ENCODE measurements at places on chromosomes 6 and 20.

GRCh38 chr20:61980647-61981583 is 84.8 kb downstream of the TAF4 start:
- no peak overlapping the region for H3K27ac ChIP-seq
- no peaks in the 10 kb centered on the region for H3K36me3 ChIP-seq
- H3K4me3 ChIP-seq = no peak overlapping the region
- DNase-seq = no peak
- no peaks in the 10 kb centered on the region for H3K27me3 ChIP-seq

GRCh38 chr20:49433333-49433732 is 49.1 kb downstream of the KCNB1 start:
- H3K4me3 ChIP-seq = no peak overlapping the region
- H3K27ac ChIP-seq = no peak overlapping the region
- no peaks in the 10 kb centered on the region for H3K4me1 ChIP-seq
- peaks cover 11% of the 10 kb centered on the region for H3K27me3 ChIP-seq
- no peak for DNase-seq
- no peaks in the 10 kb centered on the region for H3K36me3 ChIP-seq

DNA sequence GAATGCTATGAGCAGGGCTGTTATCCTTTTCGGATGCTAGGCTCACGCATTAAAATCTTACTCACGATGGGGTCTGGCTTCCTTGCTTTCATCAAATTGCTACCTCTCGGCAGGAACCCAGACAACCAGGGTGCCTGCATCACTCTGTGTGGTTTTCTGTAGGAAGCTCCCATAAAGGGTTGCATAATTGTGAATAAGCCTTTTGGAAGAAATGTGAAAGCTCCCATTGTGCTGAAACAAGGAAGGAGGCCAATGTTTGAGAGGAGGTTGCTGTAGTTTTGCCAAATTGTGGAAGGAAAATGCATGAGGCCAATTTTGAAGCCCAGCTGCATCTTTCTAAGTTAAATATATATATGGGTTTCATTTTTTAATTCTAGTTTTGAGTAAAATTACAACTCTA is 615.5 kb downstream of the C6orf118 start:
- no peak overlapping the region for H3K4me3 ChIP-seq
- H3K4me1 ChIP-seq = no peaks in the 10 kb centered on the region
- DNase-seq = no peak
- no peaks in the 10 kb centered on the region for H3K27me3 ChIP-seq
- H3K36me3 ChIP-seq = no peaks in the 10 kb centered on the region
- H3K27ac ChIP-seq = no peak overlapping the region

DNA sequence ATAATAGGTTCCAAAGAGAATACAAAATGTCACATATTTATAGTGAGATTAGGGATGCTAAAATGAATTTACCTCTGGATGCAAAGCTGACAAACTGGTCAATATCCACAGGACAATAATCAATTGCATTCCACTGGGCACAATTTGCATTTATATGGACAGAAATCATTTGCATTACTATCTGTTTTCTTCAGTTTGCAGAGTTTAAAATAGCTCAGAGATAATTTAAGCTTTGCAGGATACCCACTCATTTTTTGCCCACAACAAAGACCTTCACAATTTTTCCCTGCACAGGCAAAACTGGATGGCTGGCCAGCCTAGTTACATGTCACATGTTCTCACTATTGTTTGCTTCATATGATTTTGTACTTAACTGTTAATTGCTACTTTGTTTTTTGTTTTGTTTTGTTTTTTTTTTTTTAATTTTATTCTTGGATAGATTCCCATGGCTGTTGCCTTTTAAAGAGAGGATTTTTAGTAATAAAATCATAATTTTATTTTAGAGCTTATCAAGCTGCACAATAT is 483.5 kb downstream of the UTRN start:
- H3K4me3 ChIP-seq = no peak overlapping the region
- H3K27me3 ChIP-seq = no peaks in the 10 kb centered on the region
- H3K4me1 ChIP-seq = no peaks in the 10 kb centered on the region
- H3K27ac ChIP-seq = no peak overlapping the region

GRCh38 chr20:35517125-35517524 is 12.3 kb downstream of the C20orf173 start:
- peaks cover 12% of the 10 kb centered on the region for H3K36me3 ChIP-seq
- no peak overlapping the region for H3K27ac ChIP-seq
- DNase-seq = no peak
- H3K4me3 ChIP-seq = no peak overlapping the region

DNA sequence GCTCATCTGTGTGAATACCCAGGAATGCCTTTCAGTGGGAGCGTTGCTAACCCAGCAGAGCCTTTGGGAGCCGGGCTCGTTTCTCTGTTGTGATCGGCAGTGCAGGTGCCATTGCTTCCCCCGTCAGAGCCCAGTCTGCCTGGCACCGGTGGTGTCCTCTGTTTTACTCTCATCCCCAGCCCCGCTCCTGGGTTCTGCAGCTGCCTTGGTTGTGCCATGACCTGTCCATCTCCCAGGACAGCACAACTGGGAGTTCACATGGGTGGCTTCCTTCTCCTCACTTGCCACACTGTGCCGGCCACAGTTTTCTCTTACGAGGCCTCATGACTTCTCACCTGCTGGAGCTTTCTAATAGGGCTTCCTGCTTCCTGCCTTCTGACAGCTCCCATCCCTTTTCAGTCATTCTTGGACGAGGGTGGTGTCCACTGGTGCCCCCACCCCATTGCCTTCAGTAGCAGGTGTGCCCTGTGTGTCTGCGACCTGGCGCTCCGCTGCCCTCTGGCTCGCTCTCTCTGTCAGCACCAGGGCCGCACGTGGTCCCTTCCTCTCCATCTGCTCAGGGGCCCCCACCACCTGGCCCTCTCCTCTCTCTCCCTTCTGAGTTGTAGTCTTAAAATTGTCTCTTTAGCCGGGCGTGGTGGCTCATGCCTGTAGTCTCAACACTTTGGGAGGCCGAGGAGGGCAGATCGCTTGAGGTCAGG is 110.9 kb downstream of the RPP40 start:
- H3K27ac ChIP-seq = no peak overlapping the region
- DNase-seq = no peak
- H3K27me3 ChIP-seq = no peaks in the 10 kb centered on the region
- H3K4me1 ChIP-seq = peaks cover 9% of the 10 kb centered on the region
- no peaks in the 10 kb centered on the region for H3K36me3 ChIP-seq

- no peak overlapping the region for H3K4me3 ChIP-seq
- H3K4me1 ChIP-seq = no peaks in the 10 kb centered on the region
- no peaks in the 10 kb centered on the region for H3K36me3 ChIP-seq
- H3K27me3 ChIP-seq = no peaks in the 10 kb centered on the region
These were observed 444.7 kb downstream of the TENT5A start for GRCh38 chr6:81307651-81308214.

- no peak for DNase-seq
- no peak overlapping the region for H3K27ac ChIP-seq
- H3K4me1 ChIP-seq = no peaks in the 10 kb centered on the region
- no peaks in the 10 kb centered on the region for H3K36me3 ChIP-seq
These were observed 61.9 kb downstream of the KCNQ5 start for GRCh38 chr6:72683797-72684196.

GRCh38 chr20:12113468-12114371 is 196.0 kb downstream of the BTBD3 start:
- no peaks in the 10 kb centered on the region for H3K36me3 ChIP-seq
- DNase-seq = no peak
- H3K4me3 ChIP-seq = no peak overlapping the region
- H3K27me3 ChIP-seq = no peaks in the 10 kb centered on the region
- no peaks in the 10 kb centered on the region for H3K4me1 ChIP-seq

DNA sequence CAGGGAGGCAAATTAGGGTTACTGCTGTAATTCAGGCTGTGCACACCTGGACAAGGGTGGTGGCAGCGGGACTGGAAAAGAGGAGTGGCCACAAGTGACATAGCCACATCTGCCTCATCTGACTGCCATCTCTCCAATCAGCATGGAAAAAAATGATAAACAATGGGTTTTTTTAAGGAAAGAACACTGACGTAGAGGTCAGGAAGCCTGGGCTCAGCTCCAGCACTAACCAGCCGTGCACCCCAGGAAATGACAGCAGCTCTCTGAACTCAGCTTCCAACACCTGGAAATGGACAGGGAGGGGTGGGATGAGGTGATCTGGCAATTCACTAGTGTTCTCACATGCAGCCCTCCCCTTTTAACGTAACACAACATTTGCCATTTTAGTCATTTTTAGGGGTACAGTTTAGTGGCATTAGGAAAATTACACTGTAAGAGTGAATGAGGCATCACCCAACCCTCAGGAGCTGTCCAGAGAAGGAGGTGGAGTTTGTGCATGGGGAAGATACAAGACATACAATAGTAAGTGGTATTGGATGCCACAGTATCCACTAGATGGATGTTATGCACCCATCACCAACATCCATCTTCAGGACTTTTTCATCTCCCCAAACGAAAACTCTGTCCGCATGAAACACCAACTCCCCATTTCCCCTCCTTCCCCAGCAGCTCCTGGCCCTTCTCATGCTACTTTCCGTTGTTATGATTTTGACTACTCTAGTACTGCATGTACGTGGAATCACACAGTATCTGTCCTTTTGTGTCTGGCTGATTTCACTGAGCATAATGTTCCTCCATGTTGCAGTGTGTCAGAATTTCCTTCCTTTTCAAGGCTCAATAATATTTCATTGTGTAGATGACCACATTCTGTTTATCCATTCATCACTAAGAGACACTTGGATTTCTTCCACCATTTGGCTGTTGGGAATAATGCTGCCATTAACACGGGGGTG is 215.5 kb upstream of the ECI2 start:
- no peaks in the 10 kb centered on the region for H3K27me3 ChIP-seq
- H3K4me1 ChIP-seq = peaks cover 9% of the 10 kb centered on the region
- DNase-seq = no peak

DNA sequence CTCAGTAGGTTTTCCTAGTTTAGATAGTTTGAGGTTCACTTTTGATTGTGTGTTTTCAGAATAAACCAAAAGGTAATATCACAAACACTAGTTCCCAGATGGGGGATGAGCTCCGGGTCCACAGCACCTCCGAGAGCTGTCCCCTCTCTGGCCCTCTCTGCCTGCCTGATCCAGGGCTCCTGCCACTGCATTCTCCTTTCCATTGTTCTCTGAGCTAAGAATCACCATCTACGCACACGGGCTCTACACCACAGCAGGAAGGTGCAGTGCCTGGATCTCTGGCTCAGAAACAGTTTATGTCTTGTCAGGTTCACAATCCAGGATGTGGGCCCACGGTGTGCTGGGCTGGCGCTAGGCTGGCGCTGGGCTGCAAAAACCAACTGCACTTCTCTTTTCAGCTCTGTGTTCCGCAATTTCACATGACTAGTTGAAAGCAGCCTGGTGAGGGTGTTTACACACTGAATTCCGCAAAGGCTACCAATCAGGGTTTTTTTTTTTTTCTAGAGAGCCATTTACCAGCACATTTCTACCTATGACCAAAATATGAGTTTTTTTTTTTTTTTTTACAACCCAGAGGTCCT is 167.5 kb downstream of the SOD2 start:
- H3K4me1 ChIP-seq = no peaks in the 10 kb centered on the region
- H3K4me3 ChIP-seq = no peak overlapping the region
- H3K36me3 ChIP-seq = no peaks in the 10 kb centered on the region
- DNase-seq = no peak
- no peak overlapping the region for H3K27ac ChIP-seq
- H3K27me3 ChIP-seq = peaks cover 7% of the 10 kb centered on the region

- no peaks in the 10 kb centered on the region for H3K4me1 ChIP-seq
- H3K36me3 ChIP-seq = no peaks in the 10 kb centered on the region
- H3K4me3 ChIP-seq = no peak overlapping the region
- H3K27ac ChIP-seq = no peak overlapping the region
These were observed 1.1 kb downstream of the BPIFB2 start for GRCh38 chr20:33008336-33009213.

All from A673 (cell line).